ENCODE measurements at places on chromosomes 11 and 22.

DNA sequence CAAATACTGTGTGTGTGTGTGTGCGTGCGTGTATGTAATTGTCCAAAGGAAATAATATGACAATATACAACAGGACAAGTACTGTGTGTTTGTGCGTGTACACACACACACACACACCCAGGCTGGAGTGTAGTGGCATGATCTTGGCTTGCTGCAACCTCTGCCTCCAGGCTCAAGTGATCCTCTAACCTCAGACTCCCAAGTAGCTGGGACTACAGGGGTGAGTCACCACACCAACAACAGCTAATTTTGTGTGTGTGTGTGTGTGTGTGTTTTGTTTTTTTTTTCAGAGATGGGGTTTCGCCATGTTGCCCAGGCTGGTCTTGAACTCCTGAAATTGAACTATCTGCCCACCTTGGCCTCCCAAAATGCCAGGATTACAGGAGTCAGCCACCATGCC lies 61.5 kb downstream of the NUP98 start:
- DNase-seq: no peak

- peak; percentile 94 for DNase-seq
These were observed 55.9 kb downstream of the RTN4R start for GRCh38 chr22:20211997-20212753.

GRCh38 chr11:281486-282161 lies 3.4 kb downstream of the NLRP6 start:
- no peak for DNase-seq

- no peak for DNase-seq
These were observed 716 bp upstream of the TYMP start for GRCh38 chr22:50530580-50530876.

DNA sequence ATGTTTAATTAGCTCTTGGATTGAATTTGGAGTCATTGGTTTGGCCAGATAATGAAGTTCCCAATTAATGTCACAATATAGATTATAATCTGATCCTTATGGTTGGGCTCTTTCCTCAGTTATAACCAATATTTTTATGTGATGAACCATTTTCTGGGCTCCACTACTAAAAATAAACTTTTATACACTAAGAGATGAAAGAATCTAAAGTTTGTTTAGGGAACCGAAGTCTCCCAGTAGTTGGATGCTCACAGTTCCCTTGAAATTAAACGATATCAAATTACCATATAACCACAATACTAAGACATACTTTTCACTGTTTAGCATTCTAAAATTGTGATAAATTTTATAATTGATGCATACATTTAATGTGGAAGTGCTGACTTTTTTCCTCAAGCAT lies 47.0 kb upstream of the ARHGAP42 start:
- no peak for DNase-seq
